ENCODE measurements at places on chromosomes 4 and X.

DNA sequence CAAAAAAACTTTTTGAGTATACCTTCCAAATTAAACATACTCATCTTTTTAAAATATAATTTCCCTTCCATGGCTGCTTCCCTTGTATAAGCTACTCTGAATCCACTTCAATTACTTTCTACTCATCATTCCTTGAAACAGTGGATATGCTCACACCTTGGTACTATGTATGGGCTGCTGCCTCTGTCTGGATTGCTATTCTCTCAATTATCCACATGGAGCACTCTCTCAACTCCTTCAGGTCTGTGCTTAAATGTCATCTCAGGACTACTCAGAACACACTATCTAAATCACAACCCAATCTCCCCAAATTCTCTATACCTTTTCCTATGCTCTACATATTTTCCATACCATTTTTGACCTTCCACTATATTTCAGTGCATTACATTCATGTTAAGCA lies 898.9 kb upstream of the EPHA5 start:
- DNase-seq = no peak

DNA sequence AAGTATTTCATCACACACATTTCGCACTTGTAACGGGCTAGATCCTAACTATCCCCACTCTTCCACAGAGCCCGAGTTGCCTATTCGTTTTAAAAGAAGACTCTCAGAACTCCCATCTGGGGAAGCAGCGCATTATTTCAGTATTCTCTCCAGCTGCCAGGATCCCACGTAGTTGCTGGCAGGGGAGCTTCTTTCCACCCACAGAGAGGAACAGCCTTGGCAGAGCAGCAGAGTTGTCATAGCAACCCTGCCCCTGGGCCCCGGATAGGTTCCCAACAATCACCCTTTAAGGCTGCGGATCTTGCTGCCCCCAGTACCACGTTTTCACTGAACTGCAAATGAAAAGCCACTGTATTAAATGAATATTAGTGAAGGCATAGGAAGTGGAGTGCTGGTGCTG lies 106.7 kb downstream of the GPM6A start:
- DNase-seq = no peak

DNA sequence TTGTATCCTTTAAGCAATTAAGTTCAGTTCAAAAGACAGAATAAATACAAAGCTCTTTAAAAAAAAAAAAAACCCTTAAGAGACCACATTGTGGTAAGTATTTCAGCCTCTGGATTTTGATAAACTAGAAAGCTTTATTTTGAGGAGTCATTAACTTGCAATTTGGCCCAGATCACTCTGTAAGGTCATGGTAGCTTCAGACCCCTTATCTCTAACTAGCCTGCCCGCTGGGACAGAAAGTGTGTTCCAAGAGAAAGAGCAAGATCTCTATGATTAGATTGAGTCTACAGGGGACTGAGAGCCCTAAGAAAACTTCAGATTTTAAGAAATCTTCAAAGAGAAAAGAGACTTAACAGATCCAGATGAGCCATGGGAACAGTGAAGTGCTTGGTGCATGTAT lies 45.6 kb downstream of the GALNT7 start:
- no peak for DNase-seq

- no peak for DNase-seq
Measured at GRCh38 chr4:168879188-168879587, 130.9 kb downstream of the CBR4 start.

- DNase-seq = no peak
Measured at GRCh38 chr4:174324236-174324635, 40.5 kb downstream of the CEP44 start.

DNA sequence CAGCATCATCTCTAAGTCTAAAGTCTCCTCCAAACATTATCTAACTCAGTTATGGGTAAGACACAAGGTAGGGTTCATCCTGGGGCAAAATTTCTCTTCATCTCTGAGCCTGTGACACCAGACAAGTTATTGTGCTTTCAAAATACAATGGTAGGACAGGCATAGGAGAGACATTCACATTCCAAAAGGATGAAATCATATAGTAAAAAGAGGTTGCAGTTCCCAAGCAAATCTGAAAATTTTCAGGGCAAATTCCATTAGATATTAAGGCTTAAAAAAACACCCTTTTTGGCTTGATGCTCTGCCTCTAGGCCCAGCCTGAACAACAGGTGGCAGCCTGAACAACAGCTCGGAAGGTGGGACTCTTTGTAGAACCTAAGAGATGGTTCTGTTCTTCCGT lies 448.3 kb upstream of the SLIT2 start:
- DNase-seq = no peak

DNA sequence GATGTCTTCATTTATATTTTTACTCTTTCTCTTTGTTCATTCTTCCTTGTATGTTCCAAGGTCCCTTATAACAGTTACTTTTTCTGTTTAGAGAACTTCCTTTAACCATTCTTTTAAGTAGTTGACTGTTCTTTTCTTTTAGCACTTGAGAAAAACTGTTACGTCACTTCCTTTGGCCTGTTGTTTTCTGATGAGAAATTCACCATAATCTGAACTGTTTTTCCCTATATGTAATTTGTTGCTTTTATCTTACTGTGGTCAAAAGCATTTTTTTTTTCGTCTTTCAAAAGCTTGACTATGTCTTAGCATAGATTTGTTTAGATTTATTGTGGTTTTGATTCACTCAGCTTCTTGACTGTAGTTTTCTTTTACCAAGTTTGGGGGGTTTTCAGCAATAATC lies 1660.3 kb upstream of the PCDH10 start:
- DNase-seq = no peak

DNA sequence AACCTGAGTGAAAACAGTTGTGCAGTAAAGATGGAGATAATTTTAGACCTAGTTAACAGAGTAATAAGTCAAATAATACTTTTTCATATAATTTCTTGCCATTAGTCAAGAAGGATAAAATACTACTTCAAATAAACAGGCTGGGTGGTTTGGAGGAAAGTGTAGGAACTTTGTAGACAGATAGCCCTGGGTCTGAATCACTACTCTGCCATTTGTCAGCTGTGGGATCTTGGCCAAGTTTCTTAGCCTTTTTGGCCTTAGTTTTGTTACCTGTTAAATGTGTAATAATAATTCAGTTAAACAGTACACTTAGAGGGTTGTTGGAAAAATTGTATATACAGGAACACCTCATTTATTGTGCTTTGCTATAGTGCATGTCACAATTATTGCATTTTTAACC lies 163.7 kb downstream of the NPNT start:
- no peak for DNase-seq

GRCh38 chr4:55931833-55932232 lies 16.9 kb upstream of the CEP135 start:
- no peak for DNase-seq

DNA sequence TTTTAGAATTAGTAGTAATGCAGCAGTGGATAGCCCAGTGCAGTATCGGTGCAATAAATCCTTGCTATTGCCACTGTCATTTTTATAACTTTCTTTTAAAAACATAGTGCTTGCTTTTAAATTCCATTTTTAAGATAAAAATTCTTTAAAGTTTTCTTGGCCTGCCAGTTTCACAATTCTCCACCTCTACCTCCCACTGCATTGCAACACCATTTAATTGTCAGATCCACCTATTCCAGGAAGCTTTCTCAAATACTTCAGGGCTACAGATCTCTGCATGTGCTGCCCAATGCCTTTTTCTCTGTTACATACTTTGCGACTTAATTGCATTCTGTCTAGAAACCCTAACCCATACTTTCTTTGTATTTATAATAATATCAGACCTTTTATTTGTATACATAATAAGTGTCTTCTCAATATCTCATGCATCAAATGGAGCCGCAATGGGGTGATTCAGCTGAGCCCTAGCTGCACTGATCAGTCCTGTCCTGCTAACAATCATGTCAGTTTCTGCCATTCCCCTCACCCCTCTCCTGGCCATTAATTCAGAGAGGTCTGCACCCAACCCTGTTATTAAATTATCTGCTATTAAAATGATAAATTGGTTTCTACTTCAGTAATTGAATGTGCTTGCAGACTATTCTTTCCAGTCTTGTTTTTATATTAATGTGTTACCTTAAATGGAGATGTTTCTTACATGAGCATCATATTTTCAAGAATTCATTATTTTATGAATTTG lies 193.1 kb downstream of the SLIT2 start:
- DNase-seq = no peak

- no peak for DNase-seq
Measured at GRCh38 chr4:16085822-16086221, 2.0 kb upstream of the PROM1 start.

DNA sequence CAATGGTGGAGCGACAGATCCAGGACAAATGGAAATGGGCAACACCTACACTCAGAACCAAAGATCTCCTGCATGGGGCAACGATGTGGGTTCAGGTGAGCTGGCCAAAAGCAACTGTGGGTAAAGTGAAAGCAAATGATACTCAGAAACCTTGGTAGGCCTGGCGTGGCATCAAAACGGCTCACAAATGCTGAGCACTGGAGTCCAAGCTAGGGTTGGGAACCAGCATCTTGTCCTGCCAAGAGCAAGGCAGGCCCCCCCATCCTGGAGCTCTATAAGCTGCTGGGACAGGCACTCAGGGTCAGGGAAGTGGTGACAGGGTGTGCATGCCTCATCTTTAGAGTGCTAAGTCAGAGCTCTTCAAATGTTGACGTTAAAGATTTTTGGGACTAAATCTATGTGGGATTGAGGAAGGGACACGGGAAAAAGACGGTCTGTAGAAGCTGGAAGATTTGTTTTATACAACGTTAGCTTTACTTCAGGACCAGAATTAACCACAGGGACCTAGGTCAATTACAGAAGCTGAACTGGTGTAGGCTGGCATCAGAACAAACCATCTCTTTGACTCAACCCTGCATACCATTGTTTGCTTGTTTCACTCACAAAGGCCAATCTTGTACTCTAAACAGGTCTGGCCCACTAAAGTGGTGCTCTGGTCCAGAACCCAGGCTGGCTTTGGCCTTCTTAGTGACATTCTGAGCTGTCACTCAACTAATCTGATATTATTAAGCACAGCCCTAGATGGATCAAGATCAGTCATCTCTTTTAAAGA lies 10.7 kb downstream of the ATP8A1 start:
- DNase-seq = no peak

- no peak for DNase-seq
Measured at GRCh38 chrX:151815398-151815797, 80.9 kb downstream of the CNGA2 start.

DNA sequence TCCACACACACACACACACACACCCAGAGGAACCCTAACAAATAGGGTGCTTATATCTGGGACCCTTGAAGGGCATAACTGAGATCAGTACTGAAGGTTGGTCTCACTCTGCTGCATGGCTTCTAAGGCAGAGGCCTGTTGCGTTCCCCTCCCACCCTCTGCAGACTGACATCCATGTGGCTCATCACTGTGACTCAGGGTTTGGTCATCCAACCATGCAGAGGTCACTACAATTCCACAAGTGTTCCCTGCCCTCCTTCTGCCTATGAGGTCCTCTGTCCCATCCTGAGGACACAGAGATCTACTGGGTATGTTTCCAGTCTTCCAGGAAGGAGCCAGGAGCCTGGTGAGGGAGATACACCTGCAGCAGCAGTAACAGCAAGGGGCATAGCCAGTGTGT lies 55.8 kb downstream of the XAGE2 start:
- DNase-seq = no peak

- DNase-seq = no peak
Measured at GRCh38 chr4:81625422-81626417, 154.0 kb upstream of the RASGEF1B start.

DNA sequence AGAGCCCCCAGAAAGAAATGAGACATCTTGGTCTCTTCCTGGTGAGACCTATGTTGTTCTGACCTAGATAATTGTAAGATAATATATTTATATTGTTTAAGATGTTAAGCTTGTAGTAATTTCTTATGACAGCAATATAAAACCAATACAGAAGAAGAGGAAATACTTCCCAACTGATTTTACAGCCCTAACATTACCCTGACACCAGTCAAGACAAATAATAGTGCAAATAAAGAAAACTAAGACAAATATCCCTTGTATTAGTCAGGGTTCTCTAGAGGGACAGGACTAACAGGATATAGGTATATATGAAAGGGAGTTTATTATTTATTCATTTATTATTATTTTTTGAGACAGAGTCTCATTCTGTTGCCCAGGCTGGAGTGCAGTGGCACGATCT lies 18.7 kb downstream of the TCEAL8 start:
- no peak for DNase-seq

GRCh38 chrX:41391606-41392005 lies 55.5 kb upstream of the NYX start:
- no peak for DNase-seq

Measured in NCI-H774 (cell line).